CD4-positive, alpha-beta T cell treated with Interleukin-21 for 1 hour (primary cell): ENCODE measurements at places on chromosomes 6 and 20.

- no peak for DNase-seq
Measured at GRCh38 chr6:96522465-96523009, 931 bp downstream of the UFL1 start.

GRCh38 chr6:129476810-129477209 lies 233.2 kb downstream of the ARHGAP18 start:
- no peak for DNase-seq

GRCh38 chr6:80641591-80641990 lies 535.1 kb downstream of the BCKDHB start:
- no peak for DNase-seq

DNA sequence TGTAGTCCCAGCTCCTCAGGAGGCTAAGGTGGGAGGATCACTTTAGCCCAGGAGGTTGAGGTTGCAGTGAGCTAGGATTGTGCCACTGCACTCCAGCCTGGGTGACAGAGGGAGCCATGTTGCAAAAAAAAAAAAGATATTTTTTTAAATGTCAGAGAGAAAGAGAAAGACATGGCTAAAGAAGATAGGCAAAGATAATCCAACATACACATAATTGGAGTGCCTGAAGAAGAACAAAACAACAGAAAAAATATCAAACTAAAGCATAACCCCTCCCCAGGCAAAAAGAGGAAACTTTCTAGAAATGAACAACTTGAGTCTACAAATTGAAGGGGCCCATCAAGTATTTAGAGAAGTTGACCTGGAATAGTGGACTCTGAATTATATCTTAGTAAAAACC lies 14.0 kb upstream of the GRM4 start:
- DNase-seq, result no peak

GRCh38 chr20:51460569-51461265 lies 81.8 kb downstream of the NFATC2 start:
- no peak for DNase-seq

- no peak for DNase-seq
Measured at GRCh38 chr6:3849681-3850450, 693 bp downstream of the FAM50B start.
